ENCODE measurements at places on chromosomes 6 and 20.

DNA sequence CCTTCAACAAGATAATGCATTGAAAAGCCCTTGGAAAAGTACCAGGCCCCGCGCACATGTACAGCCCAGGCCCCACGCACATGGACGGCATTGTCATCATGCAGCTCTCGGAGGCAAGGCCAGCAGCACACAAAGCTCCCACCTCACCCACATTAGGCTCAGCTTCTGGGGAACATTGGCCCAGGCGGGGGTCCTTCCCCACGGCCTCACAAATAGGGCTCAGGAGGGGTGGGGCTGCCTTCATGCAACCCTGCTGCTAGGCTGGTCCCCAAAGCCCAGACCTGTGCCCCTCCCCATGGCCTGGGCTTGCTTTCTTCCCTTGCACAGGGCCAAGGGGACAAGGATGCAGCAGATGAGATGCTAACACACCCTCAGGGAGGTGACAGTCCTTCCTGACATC lies 26.7 kb downstream of the NPEPL1 start:
- DNase-seq, result no peak

- no peak for DNase-seq
Measured at GRCh38 chr6:110017306-110017705, 39.2 kb downstream of the GPR6 start.

DNA sequence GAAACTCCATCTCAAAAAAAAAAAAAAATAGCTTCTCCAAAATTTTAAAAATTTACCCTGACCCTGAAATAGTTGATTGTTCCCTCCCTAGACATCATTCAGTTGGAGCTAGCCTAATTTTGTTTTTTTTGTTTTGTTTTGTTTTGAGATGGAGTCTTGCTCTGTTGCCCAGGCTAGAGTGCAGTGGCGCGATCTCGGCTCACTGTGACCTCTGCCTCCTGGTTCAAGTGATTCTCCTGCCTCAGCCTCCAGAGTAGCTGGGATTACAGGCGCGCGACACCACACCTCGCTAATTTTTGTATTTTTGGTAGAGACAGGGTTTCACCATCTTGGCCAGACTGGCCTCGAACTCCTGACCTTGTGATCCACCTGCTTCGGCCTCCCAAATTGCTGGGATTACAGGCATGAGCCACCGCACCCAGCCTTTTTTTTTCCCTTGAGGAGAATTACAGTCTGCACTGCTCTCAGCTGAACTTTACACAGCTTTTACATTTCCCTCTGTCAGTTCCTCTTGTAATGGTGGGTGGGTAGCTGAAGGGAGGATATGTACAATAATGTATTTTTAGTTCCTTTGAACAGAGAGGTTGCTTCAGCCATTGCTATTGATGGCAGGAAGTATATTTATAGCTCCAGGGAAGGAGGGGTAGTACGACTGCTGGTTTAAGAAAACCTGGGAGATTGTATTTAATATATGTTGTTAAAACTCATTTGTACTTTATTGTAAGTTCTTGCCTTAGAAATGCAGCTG lies 27.7 kb downstream of the PTPRA start:
- peak; percentile 27 for DNase-seq

DNA sequence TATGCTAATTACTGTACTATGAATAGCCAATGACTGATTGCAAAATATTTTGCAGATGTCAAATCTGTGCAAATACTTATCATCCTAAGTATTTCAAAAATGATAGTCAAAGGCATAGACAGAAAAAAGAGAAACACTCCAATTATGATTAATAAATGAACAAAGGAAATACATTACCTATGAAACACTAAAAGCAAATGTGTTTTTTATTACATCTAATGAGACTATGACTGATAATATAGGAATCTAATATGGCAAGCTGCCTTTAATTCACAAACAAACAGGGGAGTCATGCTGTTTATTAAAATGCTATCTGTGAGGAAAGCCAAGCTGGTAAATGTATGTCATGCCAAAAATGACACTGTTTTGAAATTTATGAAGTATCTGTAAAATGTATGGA lies 713.2 kb upstream of the NRSN1 start:
- DNase-seq, result no peak

- no peak for DNase-seq
Measured at GRCh38 chr20:63409834-63410435, 48.8 kb upstream of the CHRNA4 start.

DNA sequence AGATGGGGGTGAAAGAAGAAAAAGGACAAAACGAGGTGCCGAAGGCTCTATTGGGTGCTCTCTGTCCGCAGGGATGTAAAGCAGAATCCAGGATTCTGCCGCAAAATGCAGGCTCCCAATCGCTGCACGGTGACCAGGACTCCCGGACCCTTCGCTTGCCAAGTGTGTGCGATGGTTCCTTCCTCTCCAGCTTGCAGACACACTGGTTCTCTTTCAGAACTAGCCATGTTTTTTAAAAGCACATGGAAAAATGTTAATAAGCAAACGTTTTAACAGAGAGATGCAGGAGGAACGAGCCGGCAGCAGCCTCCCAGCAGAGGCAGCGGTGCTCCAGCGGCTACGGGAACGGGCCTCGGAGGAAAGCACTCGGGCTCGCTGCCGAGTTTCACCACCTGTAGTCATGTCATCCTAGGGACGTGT lies 59.6 kb downstream of the ZNF831 start:
- no peak for DNase-seq

- no peak for DNase-seq
Measured at GRCh38 chr6:55882718-55883569, 7.6 kb upstream of the BMP5 start.

GRCh38 chr20:10319855-10320254 lies 101.2 kb downstream of the SNAP25 start:
- no peak for DNase-seq

DNA sequence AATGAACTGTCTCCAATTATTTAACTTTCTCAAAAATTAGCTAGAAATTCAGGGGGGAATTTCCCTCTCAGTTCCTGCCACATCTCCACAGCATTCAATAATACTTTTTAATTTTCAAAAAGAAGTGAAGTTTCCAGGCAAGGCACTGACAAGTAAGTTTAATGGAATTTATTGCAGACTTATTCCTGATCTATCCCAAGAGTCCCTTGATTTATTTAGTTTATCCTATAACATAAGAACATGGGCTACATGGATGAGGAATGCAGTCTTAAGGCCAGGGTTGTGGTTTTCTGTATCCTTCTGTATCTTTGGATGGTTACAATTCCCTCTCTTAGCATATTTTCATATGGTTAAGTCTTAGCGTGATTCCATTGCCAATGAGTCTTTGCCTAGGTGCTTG lies 126.5 kb downstream of the TSHZ2 start:
- no peak for DNase-seq

DNA sequence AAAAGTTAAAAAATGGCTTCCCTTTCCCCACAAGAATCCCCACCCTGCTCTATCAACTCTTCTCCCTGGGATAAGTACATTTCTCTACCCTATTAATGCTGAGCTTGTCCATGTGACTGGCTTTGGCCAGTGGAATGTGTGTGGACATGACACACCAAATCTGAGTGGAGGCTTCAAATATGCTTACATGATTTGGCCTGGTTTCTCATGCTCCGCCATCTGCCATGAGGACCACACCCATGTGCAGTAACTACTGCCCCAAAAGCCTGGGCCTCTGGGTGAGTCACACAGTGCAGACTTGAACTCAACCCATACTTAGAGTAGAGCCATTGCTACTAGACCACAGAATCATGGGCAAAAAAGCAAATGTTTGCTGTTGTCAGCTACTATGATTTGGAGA lies 65.4 kb downstream of the PRND start:
- DNase-seq, result no peak

GRCh38 chr20:35232575-35232974 lies 6.1 kb downstream of the MMP24 start:
- no peak for DNase-seq

- DNase-seq, result no peak
Measured at GRCh38 chr20:62726276-62726675, 17.6 kb downstream of the NTSR1 start.

DNA sequence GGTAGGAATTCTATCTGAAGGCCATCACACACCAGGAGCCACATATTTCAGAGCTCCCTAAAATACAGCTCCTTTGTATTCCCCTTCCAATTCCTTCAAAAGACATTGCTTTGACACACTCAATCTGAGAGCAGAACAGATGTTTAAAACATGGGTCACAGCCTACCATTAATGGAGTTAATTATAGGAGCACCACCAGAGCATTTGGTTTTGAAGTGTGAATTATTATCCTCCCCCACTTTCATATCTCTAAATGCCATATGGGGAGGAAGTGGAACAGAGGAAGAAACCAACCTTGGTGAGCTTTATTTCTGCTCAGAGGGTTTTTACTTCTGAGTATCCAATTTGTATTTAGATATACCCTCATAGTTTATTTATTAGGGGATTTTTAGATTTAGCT lies 50.7 kb upstream of the TNFRSF21 start:
- no peak for DNase-seq

DNA sequence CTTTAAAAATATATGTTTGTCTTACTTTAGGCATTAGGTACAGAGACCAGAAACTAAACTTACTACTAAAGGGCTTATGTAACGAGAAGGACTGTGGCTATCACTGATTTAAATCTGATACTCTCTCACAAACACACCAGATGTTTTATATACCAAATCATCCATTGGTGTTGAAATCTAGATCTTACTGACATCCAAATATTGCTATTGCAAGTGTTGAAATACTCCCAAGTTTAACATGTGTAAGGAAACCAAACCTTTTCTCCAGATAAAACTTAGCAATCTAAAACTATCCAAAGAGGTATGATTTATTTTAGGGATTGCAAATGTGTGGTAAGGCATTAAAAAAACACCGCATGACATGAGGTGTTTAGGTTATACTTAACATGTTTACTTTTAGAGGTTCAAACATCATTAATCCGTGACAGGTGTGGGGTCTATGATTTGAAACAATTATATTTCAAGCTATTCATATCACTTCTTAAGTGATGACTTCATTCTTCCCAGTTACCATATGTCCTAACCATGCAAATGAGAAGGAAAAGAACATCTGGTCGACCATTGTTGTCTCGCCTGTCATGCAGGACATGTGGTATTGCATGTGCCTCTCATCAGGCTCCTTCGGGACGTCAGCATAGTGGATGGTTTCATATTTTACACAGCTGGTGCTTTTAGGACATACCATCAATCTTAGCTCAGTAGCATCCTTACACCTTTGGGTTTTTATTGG lies 168.3 kb upstream of the SPACA1 start:
- no peak for DNase-seq

DNA sequence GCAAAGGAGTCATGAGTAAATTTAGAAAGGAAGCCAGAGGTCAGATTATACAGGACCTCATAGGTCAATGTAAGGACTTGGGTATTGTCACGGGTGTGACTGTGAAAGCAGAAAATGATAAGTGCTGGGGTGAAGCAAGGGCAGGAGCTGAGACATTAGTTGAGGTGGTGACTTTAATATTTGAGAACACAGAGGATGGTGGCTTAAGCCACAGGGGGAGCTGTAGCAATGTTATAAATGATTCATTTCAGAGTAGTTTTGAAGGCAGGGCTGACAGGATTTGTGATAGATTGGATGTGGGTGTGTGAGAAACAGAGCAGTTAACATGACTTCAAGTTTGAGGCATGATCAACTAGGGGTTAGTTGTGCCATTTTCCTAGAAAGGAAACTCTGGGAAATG lies 659.9 kb downstream of the EPM2A start:
- DNase-seq, result no peak

DNA sequence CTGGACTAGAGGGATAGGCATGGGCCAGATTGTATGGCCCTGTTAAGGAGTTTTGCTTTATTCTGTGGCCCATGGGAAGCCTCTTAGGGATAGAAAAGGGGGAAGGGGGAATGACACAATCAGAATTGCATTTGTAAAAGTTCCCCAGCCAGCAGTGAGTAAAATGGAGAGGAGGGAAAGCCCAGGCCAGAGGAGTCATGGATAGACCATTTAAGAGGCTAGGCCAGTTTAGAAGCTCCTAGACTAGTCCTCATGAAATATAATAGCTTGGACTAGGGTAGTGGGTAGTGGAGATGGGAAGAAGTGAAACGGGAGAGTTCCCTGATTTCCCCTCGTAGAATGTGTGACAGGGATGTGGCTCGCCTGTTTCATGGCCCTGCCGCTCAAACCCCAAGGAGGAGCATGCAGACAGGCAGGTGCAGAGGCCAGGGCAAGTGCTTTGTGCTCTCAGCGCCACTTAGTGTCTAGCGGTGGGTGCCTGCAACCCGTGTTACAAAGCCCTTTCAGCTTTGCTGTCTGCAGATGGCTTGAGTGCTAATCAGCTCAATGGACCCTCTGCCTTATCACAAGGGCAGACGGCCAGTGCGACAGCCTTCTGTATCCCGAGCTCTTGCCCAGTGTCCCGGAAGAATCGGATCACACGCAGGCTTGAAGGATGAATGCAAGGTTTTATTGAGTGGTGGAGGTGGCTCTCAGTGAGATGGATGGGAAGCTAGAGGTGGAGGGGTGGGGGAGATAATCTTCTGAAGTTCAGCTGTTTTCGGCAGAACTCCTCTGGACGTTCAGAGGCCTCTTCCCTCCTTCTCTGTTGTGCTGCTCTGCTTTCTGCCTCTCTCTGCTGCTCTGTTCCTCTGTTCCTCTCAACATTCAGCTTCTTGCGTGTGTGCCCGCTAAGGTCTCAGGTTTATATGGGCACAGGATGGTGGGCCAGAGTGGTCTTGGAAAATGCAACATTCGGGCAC lies 141.1 kb downstream of the CEP57L1 start:
- no peak for DNase-seq

- no peak for DNase-seq
Measured at GRCh38 chr6:151136141-151136755, 103.5 kb upstream of the AKAP12 start.

- no peak for DNase-seq
Measured at GRCh38 chr6:130393306-130393705, 27.5 kb downstream of the TMEM200A start.

GRCh38 chr20:36051318-36052116 lies 83.1 kb downstream of the CNBD2 start:
- DNase-seq, result no peak

DNA sequence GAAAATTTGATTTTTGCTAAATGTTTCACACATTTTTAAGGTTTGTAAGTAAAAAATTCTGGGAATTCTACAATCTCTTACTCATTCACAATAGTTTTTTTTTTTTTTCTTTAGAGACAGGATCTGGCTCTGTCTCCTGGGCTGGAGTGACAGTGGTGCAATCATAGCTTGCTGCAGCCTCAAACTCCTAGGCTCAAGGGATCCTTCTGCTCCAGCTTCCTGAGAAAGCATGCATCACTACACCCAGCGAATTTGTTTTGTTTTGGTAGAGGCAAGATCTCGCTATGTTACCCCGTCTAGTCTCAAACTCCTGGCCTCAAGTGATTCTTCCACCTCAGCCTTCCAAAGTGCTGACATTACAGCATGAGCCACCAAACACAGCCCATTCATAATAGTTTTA lies 232.8 kb downstream of the GJA1 start:
- DNase-seq, result no peak

GRCh38 chr6:70706491-70707123 lies 38.9 kb downstream of the SMAP1 start:
- DNase-seq, result no peak

All from GM12891 (cell line).